ENCODE measurements at places on chromosomes 2 and 18. TPM values are rescaled to one million over a fixed set of nuclear protein-coding genes. Genes with fewer than 3 reads are reported as not detected.

DNA sequence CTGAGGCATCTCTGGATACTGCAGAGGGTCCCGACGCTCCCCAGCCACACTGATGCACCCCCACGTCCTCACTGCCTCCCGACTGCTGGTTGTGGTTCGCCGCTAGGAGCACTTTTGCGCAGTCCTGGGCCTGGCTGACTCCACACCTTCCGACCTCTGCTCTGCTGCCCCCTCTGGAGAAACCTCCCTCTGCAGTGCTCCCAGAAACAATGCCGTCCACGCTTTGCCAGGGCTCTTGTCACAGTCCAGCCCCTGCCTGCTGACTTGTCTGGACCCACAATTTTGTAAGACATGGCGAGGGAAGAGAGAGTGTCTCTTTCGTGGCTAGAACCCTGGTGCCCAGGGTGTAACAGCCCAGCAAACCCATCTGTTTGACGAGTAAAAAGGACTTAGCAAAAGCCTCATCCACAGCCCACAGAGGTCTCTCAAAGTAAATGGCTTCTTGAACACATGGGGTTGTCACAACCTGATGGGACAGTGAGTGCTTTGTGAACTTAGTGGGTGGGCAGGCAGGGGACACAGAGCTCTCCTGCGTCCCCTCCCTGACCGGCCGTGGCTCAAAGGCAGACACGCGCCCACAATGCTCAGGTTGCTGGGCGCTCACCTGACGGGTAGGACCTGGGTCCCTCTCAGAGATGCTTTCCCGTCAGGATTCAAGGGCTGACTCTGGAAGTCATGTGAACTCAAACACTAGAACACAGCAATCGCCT, 4.0 kb downstream of the COPS9 start:
- DNase-seq, result no peak

C2orf80 gene
- not detected for polyA plus RNA-seq

RAB6C gene
- polyA plus RNA-seq, result 0.05 TPM

GRCh38 chr2:62545261-62545660, 39.3 kb upstream of the TMEM17 start:
- no peak for DNase-seq

DNA sequence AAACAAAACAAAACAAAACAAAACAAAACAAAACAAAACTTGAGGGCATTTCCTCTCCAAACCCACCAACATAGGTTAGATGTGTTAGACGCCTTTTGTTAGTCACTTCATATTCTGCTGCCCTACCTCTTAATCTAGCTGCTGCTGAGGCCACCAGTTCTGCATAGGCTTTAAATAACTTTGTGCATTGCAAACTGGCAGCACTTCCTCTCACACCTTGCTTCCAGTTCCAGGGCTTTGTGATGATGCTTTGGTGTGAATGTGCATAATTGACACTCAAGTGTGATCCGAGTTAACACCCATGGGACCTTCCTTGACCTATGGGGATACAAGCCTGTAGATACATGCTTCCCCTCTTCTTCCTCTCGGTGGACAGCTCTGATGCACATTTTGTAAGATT, 2.3 kb upstream of the SERPINB11 start:
- DNase-seq, result no peak

CNTNAP5 gene
- polyA plus RNA-seq, result not detected

DNA sequence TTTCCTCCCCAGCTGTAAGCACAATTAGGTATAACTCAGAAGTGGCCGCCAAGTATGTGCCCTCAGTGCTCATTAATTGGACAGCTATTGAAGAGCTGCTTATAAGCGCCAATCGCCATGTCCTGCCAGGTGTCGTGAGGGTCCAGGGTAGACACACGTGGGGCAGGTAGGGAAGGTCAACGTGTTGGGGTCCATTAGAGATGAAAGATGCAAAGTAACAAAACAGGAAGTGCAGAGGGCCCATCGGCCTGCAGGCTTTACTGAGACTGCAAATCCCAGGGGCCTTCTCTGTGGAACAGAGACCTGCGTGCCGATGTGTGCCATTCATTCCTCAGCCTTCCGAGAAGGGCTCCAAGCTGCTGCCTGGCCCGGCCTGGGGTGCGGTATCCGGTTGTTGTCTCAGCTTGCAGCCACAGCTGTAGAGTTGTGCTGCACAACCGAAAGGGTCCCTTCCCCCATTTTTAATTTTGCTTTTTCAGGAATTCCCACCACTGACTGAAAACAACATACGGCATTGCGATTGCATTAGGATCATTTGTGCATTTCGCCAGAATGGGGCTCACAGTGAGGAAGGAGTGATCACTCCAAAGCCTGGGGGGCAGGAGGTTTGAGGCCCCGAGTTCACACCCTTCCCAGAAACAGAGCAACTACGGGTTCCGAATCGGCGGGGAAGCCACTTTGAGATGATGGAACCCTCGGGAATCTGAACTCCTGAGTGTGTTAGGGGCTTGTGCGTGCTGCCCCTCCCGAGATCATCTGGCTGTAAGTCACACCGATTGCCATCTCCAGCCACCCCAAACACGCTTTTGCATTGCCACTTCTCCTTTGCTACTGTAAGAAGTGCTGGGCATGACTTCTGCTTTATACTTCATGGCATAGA, 94.3 kb downstream of the TSHZ1 start:
- no peak for DNase-seq

DNA sequence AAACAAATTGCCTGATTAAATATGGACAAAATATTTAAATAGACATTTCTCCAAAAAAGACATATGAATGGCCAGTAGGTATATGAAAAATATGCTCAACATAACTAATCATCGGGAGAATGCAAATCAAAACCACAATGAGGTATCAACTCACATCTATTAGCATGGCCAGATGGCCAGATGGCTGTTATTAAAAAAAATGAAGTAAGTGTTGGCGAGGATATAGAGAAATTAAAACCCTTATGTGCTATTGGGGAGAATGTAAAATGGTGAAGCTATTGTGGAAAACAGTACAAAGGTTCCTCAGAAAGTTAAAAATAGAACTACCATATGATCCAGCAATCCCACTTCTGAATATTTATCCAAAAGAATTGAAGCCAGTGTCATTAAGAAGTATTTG, 272.3 kb upstream of the ZNF804A start:
- peak; percentile 28 for DNase-seq

NETO1 gene
- polyA plus RNA-seq, result 0.06 TPM

DNA sequence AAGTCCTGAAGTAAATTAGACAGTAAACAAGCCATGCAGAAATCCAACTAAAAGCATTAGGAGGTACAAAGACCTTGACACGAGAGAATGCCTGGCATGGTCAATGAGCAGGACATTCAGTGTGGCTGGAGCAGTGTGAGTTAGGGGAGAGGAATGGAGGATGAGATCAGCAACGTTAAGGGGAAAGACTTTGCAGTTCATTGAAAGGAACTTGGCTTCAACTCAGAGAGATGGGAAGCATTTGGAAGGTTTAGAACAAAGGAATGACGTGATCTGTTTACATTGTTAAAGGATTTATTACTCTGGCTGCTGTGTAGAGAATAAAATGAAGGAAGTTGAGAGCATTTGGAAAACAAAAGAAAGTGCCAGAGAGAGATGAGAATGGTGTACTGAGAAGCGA, 621.3 kb downstream of the XIRP2 start:
- peak; percentile 96 for DNase-seq

DNA sequence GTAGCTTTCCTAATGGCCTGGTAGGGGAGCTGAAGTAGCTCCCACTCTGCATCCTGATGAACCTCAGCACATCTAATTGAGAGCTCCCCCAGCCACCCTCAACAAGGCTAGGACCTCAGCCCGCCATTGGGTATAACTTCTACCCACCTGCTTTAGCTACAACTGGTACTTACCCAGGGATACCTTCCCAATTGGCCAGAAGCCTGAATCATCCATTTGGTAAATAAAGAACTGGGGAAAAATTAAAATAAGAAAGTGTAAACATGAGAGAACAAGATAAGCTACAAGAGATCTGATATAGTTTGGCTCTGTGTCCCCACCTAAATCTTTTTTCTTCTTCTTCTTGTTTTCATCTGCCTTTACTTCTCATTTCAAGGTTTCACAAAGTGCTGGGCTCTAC, 372.0 kb downstream of the CMPK2 start:
- DNase-seq, result no peak

DNA sequence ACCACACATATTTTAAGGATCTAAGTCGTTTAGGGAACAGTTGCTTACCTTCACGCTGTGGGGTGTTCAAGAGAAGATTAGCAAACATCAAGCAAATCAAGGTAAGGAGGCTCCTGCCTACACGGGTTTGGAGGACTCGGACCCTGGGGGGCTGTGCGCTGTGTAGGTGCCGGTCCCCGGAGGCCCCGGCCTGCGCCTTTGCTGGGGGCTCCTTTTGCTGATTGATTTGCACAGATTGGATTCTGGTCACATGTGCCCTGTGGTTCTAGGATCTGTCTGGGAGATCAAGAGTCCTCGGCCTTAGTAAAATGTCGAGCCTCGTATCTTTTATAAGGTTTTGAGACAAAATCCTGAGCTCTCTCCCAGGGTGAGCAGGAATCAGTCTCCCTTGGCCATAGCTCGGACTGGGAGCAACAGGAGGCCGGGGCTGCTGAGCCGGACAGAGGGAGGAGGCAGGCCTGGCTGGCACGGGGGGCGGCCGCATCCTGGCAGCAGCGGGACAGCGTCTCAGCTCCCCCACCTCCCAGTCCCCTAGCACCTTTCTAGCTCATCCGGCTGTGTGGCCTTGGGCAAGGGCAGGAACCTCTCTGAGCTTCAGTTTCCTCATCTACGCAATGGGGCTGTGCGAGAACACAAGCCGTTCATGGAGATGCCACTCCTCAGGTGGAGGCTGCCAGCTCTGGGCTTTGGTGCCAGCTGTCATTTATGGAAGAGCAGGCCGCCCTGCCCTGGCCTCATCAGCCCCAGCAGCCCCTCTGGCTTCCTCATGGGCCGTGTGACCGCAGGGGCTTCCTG, 147.2 kb downstream of the MBP start:
- DNase-seq, result no peak

STRADB gene
- polyA plus RNA-seq, result 27.4 TPM

- DNase-seq, result no peak
Measured at GRCh38 chr2:218745160-218745558, 34.5 kb downstream of the TTLL4 start.

DNA sequence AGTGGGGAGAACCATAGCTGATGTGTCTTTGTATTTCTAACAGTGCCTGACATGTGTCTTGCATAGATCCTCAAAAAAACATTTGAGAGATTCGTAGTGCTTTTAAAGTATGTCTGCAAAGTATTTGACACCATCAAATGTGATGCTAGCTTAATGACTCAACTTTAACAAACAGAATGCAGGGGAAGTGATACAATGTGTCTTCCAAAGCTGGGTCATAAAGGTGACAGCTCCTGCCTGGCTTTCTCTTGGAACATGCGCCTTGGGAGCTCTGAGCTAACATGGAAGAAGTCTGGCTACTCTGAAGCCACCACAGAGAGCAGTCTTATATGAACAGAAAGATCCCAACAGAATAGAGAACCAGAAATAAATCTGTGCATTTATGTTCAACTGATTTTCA, 78.2 kb downstream of the C1D start:
- no peak for DNase-seq

- DNase-seq, result no peak
Measured at GRCh38 chr2:187874786-187875185, 320.6 kb upstream of the TFPI start.

PRADC1 gene
- polyA plus RNA-seq, result 17.6 TPM

- no peak for DNase-seq
Measured at GRCh38 chr18:44986933-44987332, 306.2 kb downstream of the SETBP1 start.

GRCh38 chr2:231600619-231601355, 8.1 kb downstream of the TEX44 start:
- DNase-seq, result no peak

ZSWIM2 gene
- polyA plus RNA-seq, result 0.15 TPM

ITGA6 gene
- polyA plus RNA-seq, result 14.9 TPM

All from fibroblast of lung (primary cell).